Right lung (tissue), 10 donors: ENCODE measurements at places on chromosomes 3 and 15.

- DNase-seq, result no peak
Measured at GRCh38 chr15:99473981-99474906, 91.5 kb upstream of the MEF2A start.

- DNase-seq, result no peak
Measured at GRCh38 chr15:47409038-47409437, 308.3 kb upstream of the SEMA6D start.

GRCh38 chr3:9217784-9218513, 31.5 kb downstream of the SRGAP3 start:
- DNase-seq, result no peak

GRCh38 chr15:96097661-96098060, 232.8 kb upstream of the NR2F2 start:
- no peak for DNase-seq
